Chondrocyte (in vitro differentiated cells): ENCODE measurements at places on chromosomes 12 and 14. TPM values are rescaled to one million over a fixed set of nuclear protein-coding genes. Genes with fewer than 3 reads are reported as not detected.

The ATP23 gene
- 2.3 to 5.3 TPM (median 3.6 TPM) in 3 replicates for total RNA-seq

The LRRK2 gene
- 0.05 to 0.36 TPM (median 0.35 TPM) in 3 replicates for total RNA-seq

The VIPAS39 gene
- total RNA-seq, result 21.2 to 24.3 TPM (median 21.9 TPM) in 3 replicates

DNA sequence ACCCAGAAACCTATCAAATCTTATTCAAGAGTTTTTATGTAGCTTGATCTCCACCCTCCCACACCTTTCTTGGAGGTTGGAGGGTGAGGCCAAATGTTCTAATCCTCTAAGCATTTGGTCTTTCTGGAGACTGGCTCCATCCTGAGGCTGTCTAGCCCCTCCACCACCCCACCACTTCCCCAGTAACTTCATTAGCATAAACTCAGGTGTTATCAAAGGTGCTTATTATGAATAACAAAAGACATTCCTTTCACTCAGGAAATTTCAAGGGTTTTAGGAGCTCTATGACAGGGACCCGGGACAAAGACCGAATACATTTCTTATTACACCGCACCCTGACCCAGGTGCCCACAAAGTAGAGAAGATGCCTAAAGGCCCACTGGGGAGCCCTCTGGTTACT is 2.8 kb upstream of the TMEM229B start:
- peaks cover 5% of the 10 kb centered on the region for H3K27me3 ChIP-seq
- H3K4me3 ChIP-seq, result no peak overlapping the region
- H3K4me1 ChIP-seq, result peaks cover 5% of the 10 kb centered on the region
- H3K36me3 ChIP-seq, result peaks cover 6% of the 10 kb centered on the region

DNA sequence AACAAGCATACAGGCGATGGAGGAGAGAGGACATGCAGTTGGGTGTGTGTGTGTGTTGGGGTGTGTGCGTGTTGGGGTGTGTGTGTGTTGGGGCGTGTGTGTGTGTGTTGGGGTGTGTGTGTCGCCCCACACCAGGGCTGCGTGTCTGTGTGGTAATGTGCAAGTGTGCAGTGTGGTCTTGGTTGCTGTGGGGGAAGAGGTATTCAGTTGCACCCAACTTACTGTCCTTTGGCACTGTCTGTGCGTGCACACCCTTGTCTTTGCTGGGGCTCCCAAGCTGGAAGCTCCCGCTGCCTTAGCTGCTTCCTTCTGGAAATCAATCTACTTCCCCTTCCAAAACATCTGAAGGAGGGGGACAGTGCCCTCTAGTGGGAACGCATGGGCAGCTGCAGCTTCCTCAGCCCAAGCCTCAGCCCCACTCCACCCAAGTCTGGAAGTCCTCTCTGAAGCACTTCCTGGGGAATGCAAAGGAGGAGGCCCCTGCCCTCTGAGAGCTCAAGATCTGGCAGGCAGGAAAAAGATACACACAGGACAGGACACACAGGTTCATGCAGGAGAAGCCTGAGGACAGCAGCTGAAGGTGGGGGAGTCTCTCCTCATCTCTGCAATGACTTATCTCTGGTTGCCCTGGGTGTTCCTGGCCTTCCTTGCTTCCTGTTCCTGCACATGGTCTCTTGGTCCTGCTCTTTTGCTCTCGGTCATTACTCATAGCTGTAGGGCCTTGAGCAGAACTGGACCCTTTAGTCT is 13.1 kb downstream of the ASIC1 start:
- H3K27ac ChIP-seq, result peak overlapping the region; percentile 69
- DNase-seq, result no peak
- H3K36me3 ChIP-seq, result no peaks in the 10 kb centered on the region
- H3K27me3 ChIP-seq, result no peaks in the 10 kb centered on the region

GRCh38 chr12:52175371-52176350 is 16.2 kb downstream of the KRT80 start:
- peaks cover 2% of the 10 kb centered on the region for H3K36me3 ChIP-seq
- H3K27me3 ChIP-seq, result no peaks in the 10 kb centered on the region
- H3K27ac ChIP-seq, result peak overlapping the region; percentile 29
- peaks cover 49% of the 10 kb centered on the region for H3K4me1 ChIP-seq
